ENCODE measurements at places on chromosomes 12 and 14. TPM values are rescaled to one million over a fixed set of nuclear protein-coding genes. Genes with fewer than 3 reads are reported as not detected.

ST8SIA1 gene
- 0.63 TPM for total RNA-seq

DNA sequence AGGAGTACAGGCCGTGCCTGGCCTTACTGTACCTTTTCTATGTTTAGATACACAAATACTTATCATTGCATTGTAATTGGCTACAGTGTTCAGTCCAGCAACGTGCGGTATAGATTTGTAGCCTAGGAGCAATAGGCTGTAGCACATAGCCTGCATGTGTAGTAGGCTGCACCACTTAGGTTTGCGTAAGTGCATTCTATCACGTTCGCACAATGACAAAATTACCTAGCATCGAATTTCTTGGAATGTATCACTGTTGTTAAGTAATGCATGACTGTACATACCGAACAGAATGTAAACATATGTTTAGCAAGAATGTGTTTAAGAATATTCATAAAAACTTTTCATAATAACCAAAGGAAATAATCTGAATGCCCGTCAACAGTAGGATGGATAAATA is 31.9 kb downstream of the VRTN start:
- DNase-seq = no peak

GLT1D1 gene
- not detected for total RNA-seq

DNA sequence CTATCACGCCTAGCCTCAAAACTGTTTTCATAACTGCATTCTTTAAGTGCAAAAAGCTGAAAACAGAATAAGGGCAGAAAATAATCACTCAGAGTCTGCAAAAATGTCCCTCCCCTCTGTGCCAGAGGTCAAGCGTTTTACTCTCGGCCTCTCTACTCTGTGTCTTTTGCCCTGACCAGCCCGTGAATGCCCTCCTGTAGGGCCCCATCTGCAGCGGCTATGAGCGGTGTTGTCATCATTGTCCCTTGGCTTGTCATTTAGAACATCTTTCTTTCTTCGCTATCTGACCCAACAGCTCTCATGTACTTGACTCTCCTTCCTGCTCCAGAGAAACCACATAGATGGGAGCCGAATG is 21.7 kb downstream of the ELK3 start:
- DNase-seq = no peak

DNA sequence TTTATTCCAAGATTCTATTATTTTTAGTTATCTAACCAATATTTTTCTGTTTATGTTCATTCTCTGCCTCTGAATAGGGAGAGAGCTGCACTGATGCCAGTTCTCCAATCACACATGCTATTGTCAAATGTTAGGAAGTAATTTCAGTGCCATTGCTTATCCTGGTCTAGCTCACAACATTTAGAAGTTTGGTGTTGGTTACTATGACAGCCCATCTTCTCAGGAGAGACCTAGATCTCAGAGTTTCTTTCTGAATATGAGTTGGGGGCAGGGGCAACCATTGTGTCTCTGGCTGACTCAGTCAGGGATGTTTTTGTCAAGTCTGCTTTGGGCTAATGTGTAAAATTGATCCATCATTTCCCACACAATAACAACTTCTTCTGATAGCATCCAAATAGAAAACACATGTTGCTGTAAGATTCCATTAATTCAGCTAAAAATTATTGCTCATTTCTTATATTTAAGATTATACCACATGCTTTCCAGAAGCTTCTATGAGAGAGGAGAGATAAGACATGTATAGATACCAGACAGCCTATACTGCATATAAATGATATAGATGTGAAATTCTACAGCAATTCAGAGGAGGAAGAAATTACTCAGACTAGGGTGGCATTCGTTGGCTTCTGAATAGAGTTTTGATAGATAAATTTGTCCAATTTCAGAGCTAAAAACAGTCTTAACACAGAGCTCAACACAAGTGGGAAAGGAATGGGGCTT is 64.8 kb downstream of the DACT1 start:
- no peak for DNase-seq

DNA sequence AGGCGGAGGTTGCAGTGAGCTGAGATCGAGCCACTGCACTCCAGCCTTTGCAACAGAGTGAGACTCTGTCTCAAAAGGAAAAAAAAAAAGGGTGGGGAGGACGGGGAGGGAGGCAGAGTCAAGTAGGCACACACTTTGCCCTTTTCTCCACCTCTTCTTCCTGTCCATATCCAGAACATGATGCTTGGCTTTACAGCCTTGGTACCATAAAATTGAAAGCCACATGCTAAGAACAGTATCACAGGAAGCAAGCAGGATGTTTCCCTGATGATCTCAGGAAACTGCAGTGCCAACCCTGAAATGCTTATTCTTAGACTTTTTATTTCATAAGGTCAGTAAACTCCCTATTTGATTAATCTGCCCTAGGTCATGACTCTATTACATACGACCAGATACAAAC is 32.5 kb upstream of the YAF2 start:
- DNase-seq = no peak

GRCh38 chr14:101965181-101965544 is 790 bp downstream of the DYNC1H1 start:
- DNase-seq = peak; percentile 55

GRCh38 chr12:8081251-8081920 is 688 bp upstream of the NECAP1 start:
- DNase-seq = peak; percentile 16

RNASE2 gene
- 0.59 TPM for total RNA-seq

DNA sequence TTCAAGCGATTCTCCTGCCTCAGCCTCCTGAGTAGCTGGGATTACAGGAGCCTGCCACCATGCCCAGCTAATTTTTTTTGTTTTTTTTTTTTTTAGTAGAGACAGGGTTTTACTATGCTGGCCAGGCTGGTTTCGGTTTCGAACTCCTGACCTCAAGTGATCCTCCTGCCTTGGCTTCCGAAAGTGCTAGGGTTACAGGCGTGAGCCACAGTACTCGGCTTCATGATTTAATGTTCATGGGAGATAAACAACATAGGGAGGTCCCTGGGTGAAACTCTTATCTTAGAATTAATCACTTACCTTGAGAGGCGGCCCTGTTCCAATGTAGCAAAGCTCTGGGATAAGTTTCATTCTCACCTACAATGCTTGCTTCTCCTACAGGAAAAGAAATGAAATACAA is 48.3 kb downstream of the SEL1L start:
- DNase-seq = no peak

BRAP gene
- 18.0 TPM for total RNA-seq

GRCh38 chr12:110676171-110676570 is 12.7 kb downstream of the HVCN1 start:
- DNase-seq = no peak

CCDC175 gene
- total RNA-seq = not detected

DNA sequence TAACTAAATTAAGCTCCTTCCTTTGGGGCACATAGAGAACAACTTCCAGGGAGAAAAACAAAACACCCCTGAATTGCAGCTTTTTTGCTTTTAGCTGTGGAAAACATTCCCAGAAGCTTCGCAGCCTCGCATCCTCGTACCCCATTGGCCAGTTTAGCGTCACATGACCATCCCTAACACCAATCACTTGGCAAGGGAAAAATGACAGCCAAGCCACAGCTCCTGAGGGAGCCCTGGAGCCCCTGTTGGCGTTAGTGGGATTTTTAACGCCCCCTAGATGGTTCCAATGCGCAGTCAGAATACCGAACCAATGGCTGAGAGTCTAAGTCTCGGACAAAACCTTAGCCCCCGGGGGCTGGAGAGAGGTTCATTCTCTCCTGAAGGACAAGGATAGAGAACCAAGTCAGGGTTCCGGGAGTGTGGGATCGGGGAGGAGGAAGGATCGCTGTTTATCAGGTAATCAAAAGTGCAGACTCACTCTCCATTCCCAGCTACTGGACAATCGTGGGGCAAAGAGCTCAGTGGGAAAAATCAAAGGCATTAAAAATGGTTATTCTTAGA is 135.6 kb upstream of the HIF1A start:
- DNase-seq = no peak

PROX2 gene
- total RNA-seq = not detected

DNA sequence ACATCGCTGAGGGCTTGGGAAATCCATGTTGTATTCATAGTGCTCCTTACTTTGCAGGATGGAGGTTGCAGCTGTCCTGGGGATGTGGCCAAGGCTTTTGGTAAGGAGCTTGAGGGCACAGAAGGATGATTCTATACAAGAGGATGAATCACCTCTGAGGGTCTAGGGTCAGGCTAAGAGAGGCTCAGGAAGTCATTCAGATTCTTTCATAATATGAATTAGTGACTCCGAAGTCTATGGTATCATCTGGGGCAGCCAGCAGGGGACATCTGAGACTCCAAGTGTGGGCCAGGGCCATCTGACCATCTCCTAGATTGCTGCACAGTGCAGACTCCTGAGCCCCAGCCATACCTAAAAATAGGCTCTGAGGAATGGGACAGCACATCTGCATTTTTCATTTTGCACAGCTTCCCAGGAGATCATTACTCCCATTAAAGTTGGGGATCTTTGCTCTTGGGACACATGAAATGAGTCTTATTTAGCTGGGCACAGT is 4.8 kb downstream of the GMPR2 start:
- no peak for DNase-seq

GRCh38 chr12:11724888-11725311 is 75.4 kb downstream of the ETV6 start:
- no peak for DNase-seq

GRCh38 chr12:119780786-119781434 is 96.2 kb downstream of the CIT start:
- no peak for DNase-seq

- DNase-seq = no peak
Measured at GRCh38 chr12:25574761-25575160, 21.7 kb upstream of the LMNTD1 start.

POTEM gene
- total RNA-seq = not detected

SRRM4 gene
- total RNA-seq = not detected

DNA sequence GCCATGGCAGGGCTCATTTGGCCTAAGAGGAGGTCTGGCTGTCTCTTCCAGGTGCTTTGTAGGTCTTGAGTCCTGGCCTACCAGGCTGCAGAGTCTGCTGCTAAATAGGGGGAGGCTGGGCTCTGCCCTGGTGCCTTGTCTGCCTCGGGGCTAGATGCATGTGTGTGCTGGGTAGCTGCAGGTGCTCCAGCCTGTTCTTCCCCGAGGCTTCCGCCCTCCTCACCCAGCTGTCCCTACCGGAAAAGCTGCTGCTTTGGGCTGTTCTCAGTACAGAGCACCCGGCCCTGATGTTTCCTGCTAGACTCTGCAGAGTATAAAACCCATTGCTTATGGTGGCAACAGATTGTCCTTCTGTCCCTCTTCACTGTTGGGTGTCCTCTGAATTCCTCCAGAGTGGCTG is 37.7 kb downstream of the RAB35 start:
- DNase-seq = no peak

DNA sequence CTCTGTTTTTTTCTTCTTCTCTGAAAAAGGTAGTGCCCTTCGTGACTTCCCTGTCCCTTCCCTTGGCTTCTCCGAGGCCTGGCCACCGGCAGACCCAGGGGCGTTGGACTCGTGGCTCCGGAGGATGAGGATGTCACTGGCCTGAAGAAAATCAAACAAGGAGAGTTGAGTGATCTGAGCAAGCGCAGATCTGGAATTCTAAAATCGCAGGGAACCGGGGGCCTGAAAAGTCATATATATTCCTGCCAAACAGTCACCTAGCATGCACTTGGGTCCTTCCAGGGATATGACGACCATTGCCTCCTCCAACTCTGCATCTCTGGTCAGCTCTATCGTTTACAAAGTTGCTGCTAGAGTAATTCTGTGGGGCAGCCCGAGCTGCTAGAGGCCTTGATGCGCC is 5.2 kb upstream of the PNMA1 start:
- DNase-seq = no peak

STK38L gene
- total RNA-seq = 39.3 TPM

SERPINA4 gene
- not detected for total RNA-seq

DNA sequence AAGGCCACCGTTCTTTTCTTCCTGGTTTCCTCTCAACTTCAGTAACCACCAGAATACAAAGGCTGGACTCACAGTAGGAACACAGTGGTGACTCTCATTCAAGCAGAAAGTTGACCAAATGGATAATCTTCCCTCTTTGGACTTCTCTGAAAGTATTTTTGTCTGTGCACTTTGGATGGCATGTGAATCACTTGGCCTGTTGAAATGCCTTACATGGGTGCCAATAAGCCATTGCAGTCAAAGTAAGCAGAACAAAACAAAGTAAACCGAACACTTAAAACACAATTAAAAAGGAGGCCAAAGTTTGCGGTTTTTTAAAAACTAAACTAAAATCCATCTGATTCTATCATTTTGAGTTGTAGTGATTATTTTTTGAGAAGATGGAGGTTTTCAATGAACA is 370.1 kb upstream of the DDHD1 start:
- no peak for DNase-seq

CLEC2A gene
- not detected for total RNA-seq
